ENCODE measurements at places on chromosomes 12 and 14.

- peak; percentile 24 for DNase-seq
Observed at GRCh38 chr14:89000007-89000942, 175.8 kb downstream of the TTC8 start.

- peak; percentile 53 for DNase-seq
Observed at GRCh38 chr14:50542941-50543418, 10.6 kb upstream of the MAP4K5 start.

DNA sequence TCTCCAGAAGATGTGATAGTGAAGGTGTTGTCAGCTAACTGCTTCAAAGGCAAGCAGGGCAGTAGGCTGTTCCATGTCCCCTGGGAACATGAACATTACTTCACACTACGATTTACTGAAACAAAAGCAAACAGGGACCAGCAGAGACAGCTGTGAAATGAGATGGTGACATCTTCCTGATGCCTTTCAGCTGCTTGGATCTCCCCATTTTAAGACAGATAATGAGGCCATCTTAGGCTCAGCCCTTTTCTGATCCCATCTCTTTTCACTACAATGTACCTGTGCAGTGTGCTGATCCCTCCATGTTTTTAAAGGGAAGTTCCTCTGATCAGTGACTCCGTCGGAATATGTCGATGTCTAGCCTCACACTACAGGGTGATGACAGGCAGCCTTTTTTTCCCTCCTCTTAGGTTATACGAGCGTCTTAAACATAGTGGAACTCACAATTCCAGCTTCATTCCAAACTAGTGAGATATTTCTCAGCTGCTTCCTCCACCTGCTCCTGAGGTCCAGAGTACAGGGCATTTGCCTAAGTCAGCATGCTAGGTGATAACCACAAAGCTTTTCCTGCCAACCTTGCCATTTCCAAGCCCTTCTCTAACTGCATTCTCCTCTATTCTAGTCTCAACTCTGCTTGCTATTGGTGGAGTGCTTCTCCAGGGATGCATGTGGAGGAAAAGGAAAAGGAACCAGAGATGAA is 87.6 kb upstream of the EGLN3 start:
- no peak for DNase-seq

DNA sequence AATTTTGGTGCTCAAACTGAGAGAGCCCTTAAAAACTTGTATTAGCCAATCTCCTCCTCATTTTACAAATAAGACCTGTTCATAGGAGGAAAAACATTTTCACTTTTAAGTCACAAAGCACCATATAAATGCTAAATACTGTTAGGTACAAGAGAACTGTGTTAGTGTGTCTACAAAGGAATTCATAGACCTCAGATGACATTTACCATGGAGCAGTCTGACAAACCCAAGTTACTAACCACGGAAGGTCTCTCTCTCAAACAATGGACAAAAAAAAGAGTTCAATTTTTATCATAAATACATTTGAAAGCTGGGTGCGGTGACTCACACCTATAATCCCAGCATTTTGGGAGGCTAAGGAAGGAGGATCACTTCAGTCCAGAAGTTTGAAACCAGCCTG is 10.0 kb downstream of the SBNO1 start:
- DNase-seq, result no peak

- peak; percentile 93 for DNase-seq
Observed at GRCh38 chr14:69766984-69767368, at the start of gene SRSF5. TSS of gene SRSF5 (plus strand) at chr14:69767142. CDS start at chr14:69768157, 1,015 bp downstream.

- DNase-seq, result no peak
Observed at GRCh38 chr14:97796511-97796910, 999.3 kb downstream of the VRK1 start.

DNA sequence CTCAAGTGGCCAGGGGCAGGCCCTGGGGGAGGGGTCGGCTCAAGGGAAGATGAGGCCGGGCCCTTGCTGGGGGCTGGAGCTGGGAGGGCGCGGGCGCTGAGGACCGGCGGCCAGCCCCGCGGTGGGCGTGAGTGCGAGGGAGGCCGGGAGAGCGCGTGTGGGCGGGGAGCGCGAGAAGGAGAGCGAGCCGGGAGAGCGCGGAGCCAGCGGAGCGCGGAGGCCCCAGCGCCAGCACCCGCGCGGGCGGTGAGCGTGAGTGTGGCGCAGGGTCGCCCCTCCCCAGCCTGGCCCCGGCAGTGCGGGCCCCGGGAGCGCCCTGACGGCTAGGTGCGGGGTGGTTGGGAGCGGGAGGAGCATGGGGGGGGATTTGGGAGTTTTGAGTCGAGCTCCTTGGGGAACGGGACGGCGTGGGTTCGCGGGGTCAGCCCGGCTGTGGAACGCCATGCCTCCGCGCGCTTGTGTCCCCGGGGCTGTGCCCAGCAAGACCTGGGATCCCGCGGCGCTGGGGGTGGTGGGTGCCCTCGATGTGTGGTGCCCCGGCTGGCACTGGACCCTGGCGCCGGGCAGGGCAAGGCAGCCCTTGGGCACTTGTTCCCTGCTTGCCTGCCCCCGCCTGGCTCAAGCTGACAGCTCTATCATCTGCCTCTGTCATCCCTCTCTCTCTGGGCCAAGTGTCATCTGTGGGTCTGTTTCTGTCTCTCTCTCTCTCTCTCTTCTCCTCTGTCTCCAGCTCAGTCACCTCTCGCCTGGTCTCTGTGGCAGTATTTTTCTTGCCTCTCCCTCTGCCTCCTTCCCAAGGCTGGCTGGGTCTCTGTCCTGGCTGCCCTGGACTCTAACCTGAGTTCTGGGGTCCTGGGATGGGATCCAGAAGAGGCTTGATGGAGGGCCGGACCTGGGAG is at the start of gene LBHD2:
TSS of gene LBHD2 (plus strand) at position 190 of the 899 bp plus-strand sequence. CDS start 1,803 bp downstream, outside the sequence.
- DNase-seq, result no peak

DNA sequence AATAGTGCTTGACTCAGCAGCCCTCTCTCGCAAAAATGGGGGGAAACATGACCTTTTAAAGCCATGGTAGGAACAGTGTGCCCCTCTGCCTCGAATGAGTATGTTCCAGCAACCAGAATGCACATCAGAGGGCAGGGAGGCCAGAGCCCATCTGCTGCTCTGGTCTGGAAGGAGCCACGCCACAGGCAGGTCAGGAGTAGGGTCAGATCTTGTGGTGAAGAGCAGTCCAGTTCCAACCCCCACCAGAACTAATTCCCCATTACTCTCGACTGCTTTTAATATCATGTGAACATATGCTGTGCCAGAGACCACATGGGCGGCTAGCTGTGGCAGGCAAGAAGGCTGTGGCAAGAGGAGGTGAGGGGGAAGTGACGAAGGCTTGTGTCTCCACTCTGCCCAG is 34.6 kb upstream of the TMX1 start:
- DNase-seq, result no peak

- no peak for DNase-seq
Observed at GRCh38 chr12:26080911-26081310, 43.9 kb downstream of the BHLHE41 start.

DNA sequence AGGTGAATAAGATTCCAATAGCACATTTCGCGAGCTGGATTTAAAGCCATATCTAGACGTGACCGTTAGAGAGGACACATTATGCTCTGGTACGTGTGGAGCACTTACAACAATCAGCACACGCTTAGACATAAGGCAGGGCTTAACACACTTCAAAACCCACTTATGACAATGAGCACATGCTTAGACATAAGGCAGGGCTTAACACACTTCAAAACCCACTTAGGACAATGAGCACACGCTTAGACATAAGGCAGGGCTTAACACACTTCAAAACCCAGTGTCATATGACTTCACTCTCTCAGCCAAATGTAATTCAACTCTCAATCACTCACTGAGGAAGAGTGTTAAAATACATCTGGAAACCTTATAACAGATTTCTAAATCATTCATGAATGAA is 11.2 kb upstream of the PLD4 start:
- DNase-seq, result no peak

- no peak for DNase-seq
Observed at GRCh38 chr12:11886339-11886738, 184.4 kb upstream of the BCL2L14 start.

GRCh38 chr14:23402296-23403138 is 5.6 kb downstream of the MYH6 start:
- no peak for DNase-seq

DNA sequence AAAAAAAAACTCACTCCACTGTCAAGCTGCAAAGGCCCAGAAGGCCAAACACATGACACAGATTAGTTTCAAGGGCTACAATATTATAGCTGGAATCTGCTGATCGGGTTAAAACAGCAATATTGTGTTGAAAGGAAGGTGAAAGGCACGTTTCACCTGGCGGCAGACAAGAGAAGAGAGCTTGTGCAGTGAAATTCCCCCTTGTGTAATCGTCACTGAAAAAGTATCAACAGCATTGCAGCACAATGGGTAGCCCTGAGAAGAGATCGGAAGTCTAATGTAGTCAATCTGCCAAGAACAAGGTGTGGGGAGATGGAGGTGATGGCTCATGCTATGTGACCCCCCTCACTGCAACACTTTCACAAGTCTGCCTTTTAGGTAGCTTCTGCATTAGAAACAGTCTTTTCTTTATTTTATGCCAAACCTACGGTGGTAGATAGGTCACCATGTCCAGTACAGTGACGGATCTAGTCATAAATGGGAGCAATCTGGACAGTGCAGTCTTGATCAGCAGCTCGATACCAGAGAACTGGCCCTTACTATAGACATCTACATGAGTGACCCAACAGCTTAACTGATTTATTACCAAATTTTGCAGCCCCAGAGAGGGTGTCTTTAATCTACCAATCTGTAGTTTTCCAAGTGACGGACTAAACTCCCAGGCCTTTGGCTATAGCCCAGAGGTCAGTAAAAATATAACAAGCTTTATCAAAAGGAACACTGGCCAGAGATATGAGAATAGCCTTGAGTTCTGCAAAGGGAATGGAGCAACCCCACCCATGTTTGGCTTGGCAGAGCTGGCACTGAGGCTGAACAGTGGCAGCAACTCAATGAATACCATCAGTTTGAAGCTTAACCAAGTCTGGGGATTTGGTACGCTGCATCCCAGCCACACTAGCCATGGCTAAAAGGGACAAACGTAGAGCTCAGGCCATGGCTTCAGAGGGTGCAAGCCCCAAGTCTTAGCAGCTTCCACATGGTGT is 35.4 kb downstream of the SPTSSA start:
- DNase-seq, result no peak

DNA sequence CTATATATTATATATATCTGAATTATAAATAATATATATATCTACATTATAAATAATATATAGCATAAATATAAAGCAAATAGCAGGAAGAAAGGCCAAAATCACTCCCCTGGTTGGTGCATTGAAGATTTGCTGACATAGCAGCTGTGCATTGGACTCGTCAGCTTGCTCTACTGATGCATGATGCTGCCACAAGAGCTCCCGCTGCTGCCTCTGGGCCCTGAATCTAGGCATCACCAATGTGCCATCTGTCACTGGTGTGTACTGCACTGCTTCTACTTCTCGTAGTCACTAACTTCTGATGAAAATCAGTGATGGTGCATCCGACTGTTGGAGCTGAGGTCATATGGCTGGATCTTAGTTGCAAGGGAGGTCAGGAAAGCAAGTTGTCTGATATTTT is 205.0 kb downstream of the ADAMTS20 start:
- DNase-seq, result no peak

GRCh38 chr14:64671591-64671990 is 32.6 kb upstream of the PLEKHG3 start:
- DNase-seq, result peak; percentile 61

- no peak for DNase-seq
Observed at GRCh38 chr14:100193417-100194357, 34.2 kb upstream of the DEGS2 start.

DNA sequence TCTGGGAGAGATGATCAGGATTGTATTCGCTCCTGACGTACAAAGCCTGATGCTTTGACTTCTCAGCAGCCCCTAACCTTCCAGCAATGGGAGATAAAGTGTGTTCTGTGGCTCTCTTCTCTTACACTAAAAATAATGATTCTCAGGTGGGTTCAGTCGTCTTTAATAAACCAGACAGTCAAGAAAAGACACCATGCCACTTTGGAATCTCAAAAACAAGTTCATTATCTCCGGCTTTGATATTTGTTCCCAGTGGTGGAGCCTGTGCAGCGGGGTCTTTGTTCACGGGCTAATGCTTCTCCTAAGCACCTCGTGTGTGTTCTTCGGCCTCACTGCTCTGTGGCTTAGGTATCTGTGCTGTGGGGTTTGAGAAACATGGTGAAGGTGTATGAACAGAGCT is 1.6 kb downstream of the ACVR1B start:
- no peak for DNase-seq

DNA sequence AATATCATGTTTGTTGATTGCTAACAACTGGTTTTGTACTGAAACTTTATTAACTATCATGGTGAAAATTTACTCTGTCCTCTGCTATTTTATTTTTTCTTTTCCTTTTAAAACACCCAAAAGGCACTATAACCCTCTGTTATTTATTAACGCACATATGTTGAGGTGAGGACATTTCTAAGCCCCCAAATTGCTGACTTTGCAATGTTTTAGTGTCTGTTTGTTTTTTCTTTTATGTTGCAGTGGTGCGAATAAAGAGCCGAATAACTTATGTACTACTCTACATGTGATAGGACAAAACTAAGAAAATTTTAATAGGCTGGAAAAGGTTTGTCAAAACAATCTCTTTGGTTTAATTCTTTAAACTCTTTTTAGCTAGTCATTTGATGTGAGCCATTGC is 24.5 kb upstream of the PAWR start:
- DNase-seq, result no peak

- no peak for DNase-seq
Observed at GRCh38 chr12:129103231-129103630, 250.0 kb downstream of the GLT1D1 start.

GRCh38 chr14:56215180-56215579 is 97.0 kb downstream of the PELI2 start:
- no peak for DNase-seq

GRCh38 chr14:80055667-80056496 is 155.4 kb downstream of the DIO2 start:
- DNase-seq, result peak; percentile 60

DNA sequence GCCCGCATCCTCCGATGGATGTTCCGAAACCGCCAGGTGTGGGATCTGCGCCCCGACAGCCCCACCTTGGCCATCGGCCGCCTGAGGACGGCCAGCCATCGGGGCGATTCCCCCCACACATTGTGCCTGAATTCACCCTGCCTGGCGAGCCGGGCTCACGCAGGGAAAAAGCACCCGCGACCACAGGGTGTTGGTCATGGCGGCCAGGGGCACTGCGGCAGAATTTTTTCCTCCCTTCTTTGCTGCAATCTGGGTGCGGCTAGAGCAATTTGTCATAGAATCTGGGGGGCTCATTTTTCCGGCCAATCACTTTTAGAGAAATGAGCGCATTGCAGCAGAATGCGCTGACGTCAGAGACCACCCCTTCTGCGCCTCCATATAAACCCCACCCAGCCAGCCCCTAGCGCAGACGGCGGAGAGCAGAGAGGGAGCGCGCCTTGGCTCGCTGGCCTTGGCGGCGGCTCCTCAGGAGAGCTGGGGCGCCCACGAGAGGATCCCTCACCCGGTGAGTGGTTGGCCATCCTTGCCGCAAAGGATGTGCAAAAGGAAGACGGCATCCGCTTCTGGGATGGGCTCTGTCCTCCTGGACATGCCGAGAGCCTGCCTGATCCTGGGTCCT is at the start of gene MEG3:
TSS of gene MEG3 (plus strand) at position 406 of the 619 bp plus-strand sequence.
- DNase-seq, result no peak

- DNase-seq, result no peak
Observed at GRCh38 chr12:59847127-59847526, 251.3 kb downstream of the SLC16A7 start.
